ENCODE measurements at places on chromosomes 3 and 15.

- H3K4me1 ChIP-seq, result peaks cover 62% of the 10 kb centered on the region
- no peak for DNase-seq
- H3K4me3 ChIP-seq, result no peak overlapping the region
- peaks cover 83% of the 10 kb centered on the region for H3K36me3 ChIP-seq
Measured at GRCh38 chr3:123833398-123833785, 50.7 kb downstream of the MYLK start.

DNA sequence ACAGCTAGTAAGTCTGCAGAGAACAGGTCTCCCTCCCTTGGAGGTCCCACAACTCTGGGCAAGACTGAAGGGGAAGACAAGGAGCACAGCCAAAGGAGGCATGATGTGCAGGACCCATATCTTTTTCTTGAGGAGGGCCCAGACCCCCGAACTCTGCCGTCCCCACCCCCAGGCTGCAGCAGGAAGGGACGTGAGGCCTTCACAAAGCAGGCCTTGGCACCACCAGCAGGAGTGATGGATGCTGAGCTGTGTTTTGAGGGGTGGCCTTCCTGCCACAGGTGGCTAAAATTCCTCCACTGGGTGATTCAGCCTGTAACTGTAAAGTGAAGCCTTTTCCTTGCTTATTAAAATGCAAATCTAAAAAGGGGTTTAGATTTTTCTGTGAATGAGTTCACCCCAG is 8.6 kb downstream of the PLA2G4D start:
- H3K4me1 ChIP-seq, result no peaks in the 10 kb centered on the region
- no peaks in the 10 kb centered on the region for H3K36me3 ChIP-seq
- no peak overlapping the region for H3K4me3 ChIP-seq
- peaks cover 59% of the 10 kb centered on the region for H3K27me3 ChIP-seq

- H3K27ac ChIP-seq, result peak overlapping the region; percentile 83
- DNase-seq, result peak; percentile 22
- H3K36me3 ChIP-seq, result peaks cover 11% of the 10 kb centered on the region
- H3K4me1 ChIP-seq, result peaks cover 30% of the 10 kb centered on the region
- 0 out of 2 replicates have a peak overlapping the region, but pooled peaks have one; percentile 28 for H3K4me3 ChIP-seq
Measured at GRCh38 chr3:45153658-45154437, 7.7 kb upstream of the CDCP1 start.

GRCh38 chr3:136152176-136152843 is 43.8 kb downstream of the MSL2 start:
- no peak overlapping the region for H3K4me3 ChIP-seq
- 0 out of 2 replicates have a peak overlapping the region, but pooled peaks have one; percentile 29 for H3K27ac ChIP-seq
- no peaks in the 10 kb centered on the region for H3K27me3 ChIP-seq
- no peak for DNase-seq
- peaks cover 28% of the 10 kb centered on the region for H3K36me3 ChIP-seq

DNA sequence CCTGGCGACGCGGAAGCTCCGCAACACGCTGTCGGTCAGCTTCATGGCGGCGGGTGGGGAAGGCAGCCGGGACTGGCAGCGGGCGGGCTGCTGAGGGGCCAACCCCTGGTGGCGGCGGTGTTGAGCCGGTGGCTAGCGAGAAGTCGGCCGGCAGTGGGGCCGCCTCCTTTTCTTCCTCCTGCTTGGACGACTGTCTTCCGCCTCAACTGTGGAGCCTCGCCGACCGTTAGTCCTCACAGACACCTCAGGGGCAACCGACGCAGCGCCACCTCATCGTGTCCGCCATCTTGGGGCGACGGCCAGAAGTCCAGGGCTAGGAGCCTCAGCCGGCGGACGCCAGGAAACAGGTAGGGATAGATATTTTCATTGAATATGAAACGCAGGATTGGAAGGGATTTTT is 875.1 kb downstream of the NSUN3 start:
- H3K36me3 ChIP-seq, result peaks cover 5% of the 10 kb centered on the region
- no peak overlapping the region for H3K4me3 ChIP-seq
- H3K4me1 ChIP-seq, result no peaks in the 10 kb centered on the region
- DNase-seq, result no peak

DNA sequence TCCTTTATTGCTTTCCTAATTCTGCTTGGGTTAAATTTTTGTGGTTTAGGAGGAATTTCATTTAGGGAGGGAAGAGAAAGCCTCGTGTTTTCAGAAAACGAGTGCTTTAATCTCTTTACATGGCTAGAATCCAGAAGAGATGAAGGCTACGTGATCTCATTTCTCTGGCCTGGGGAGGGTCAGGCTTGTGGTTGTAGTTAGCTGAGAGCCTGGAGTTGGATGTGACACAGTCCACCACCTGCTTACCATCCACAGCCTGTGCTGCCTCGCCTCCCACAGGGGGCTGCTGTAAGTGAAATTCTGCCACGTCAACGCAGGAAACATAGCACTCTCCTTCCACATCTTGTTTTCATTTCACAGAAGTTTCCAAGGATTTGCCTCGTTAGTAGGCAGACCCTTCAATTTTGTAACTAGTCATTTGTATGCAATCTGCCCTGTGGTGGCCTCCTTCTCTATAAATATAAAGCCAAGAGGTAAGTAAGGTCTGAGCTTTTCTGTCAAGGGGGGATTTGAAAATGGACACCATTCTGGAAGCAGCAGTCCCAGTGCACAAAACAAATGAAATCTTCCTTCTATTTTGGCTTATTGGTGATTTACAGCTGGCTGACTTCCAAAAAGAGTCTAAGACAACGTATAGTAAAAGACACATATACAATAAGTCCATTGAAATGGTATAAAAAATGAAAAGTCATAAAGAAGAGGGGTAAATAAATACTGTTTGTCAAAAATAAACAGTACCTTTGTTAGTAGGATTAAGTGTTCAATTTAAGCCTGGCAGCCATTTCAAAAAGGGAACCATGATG is 3.4 kb downstream of the GXYLT2 start:
- H3K27me3 ChIP-seq, result peaks cover 13% of the 10 kb centered on the region
- no peaks in the 10 kb centered on the region for H3K36me3 ChIP-seq
- peak overlapping the region; percentile 68 for H3K4me3 ChIP-seq
- H3K27ac ChIP-seq, result peak overlapping the region; percentile 86
